Lung microvascular endothelial cell (primary cell): ENCODE measurements at places on chromosomes 2 and 18. TPM values are rescaled to one million over a fixed set of nuclear protein-coding genes. Genes with fewer than 3 reads are reported as not detected.

GRCh38 chr2:66547887-66548286 lies 113.0 kb downstream of the MEIS1 start:
- DNase-seq = no peak

GRCh38 chr18:58254873-58255511 lies 211.0 kb downstream of the NEDD4L start:
- DNase-seq = no peak

DNA sequence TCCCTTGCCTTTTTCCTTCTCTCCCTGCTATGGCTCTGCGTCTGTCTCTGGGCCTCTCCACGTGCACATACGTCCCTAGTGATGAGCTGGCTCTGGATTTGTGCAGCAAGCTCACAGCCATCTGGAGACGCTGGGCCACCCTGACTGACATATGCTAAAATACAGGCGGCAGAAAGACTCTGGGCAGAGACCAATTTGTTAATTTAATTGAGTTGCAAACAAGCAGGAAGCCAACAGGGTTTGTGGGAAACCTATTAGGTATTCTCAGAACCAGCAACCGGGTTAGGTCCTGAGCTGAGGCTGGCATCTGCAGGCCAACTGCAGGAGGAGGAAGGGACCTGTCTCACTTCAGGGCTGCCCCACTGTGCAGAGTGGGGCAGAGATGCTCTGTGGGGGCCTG lies 53.5 kb upstream of the SMAD2 start:
- no peak for DNase-seq

DNA sequence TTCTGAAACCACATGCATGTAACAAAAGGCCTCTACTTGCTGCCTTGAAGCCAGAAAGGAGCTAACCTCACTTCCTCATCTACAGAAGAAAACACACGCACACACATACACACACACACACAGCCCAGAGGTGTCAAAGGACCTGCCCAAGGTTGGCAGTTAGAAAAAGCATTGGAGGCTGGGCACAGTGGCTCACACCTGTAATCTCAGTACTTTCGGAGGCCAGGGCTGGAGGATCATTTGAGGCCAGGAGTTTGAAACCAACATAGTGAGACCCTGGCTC lies 125.9 kb upstream of the RNF152 start:
- DNase-seq = no peak

DNA sequence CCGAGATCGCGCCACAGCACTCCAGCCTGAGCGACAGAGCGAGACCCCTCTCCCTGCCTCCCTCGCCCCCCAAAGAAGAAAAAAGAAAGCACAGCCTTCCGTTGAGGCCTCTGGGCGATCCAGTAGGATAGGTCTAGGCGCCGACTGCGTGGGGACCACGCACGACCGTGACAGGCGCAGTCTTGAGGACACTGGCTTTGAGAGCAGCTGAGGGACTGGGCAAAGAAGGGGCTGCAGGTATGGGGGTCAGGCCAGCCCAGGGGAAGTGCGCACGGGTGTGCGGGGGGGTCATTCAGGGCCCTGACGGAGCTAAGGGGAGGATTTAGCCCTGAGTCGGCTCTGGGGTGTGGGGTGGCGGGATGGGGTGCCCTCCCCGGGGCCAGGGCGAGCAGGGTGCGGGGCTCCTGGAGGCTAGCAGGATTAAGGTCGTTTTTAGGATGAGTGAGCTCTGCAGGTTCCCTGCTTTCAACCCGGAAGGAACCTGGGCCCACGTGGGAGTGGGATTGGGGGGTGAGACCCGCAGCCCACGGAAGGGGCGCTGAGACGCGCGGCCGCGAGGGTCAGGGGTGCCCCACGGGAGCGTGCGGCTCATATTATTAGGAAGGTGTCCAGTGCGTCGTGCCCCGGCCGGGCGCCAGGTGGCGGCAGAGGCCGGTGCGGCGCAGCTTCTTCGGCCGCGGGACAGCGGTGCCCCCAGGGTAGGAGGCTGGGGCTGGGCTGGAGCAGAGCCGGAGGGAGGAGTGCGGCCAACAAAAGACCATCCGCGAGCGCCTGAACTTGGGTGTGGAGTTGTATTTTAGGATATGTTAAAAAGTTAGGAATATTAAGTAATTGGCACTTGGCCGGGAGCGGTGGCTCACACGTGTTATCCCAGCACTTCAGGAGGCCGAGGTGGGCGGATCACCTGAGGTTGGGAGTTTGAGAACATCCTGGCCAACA lies 20.5 kb upstream of the ZNF236 start:
- peak; percentile 67 for DNase-seq

GRCh38 chr2:48316753-48317750 lies 212.9 kb upstream of the STON1 start:
- no peak for DNase-seq

DNA sequence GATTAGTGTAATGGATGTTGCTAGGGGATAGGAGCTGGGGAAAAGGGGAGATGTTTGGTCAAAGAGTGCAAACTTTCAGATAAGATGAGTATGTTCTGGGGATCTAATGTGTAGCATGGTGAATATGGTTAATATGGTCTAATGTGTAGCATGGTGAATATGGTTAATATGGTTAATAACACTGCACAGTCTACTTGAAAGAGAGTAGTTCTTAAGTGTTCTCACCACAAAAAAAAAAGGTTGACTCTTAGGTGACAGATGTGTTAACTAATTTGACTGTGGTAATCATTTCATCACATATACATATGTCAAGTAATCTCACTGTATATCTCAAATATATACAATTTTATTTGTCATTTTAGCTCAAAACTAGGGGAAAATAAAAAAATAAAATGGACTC lies 121.3 kb upstream of the CD226 start:
- DNase-seq = no peak

GRCh38 chr2:45802499-45803138 lies 151.1 kb downstream of the PRKCE start:
- DNase-seq = no peak

DNA sequence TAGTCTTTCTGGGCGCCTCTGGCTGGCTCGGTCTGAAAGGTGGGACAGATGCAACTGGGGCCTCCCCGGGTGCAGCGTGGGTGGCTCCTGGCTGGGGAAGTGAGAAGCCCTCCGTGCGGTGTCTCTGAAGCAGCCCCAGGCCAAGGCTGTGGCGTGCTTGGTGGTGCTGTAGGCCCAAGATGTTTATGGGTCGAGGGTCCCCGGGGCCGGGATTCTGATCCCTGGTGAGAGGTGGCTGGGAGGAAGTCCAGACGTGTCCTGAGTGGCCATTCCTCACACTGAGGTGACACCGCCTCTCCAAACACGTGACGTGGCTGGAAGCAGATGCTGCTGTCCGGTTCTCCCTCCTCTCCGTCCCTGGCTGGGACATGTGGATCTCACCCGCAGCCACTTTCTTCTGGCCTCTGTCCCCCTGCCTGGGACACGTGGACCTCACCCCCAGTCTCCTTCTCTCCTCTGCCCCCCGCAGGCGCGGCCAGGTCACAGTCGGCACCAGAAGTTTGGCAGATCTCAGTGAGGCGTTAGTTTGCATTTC lies 12.6 kb downstream of the RTP5 start:
- no peak for DNase-seq

DNA sequence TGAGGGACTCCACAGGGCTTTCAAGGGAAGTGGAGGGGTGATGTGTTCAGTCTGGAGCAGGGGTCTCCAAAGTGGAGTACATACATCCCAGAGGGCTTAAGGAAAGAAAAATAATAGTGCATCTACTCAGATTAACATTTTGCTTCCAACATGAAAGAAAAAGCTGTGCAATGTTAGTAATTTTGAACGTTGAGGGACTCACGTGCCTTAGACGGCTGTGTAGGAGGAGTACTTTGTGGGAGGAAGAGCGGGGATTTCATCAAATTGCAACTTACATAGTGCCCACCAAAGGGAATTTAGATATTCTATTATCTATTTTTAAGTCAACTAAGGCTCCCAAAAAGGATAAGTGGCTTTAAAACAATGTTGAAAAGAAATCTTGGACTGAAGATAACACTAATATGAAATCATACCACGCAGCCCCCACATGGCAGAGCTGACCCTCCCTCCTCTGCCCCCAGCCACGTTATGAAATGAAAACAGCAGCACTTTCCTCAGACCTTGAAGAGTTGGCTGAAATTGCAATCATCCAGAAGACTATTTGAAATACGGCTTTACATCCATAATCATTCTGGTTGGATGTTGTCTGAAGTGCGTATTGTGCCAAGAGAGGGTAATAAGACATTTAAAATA lies 42.9 kb downstream of the MEX3C start:
- DNase-seq = no peak

- no peak for DNase-seq
Observed at GRCh38 chr2:82985572-82986197, 1473.4 kb downstream of the SUCLG1 start.

DNA sequence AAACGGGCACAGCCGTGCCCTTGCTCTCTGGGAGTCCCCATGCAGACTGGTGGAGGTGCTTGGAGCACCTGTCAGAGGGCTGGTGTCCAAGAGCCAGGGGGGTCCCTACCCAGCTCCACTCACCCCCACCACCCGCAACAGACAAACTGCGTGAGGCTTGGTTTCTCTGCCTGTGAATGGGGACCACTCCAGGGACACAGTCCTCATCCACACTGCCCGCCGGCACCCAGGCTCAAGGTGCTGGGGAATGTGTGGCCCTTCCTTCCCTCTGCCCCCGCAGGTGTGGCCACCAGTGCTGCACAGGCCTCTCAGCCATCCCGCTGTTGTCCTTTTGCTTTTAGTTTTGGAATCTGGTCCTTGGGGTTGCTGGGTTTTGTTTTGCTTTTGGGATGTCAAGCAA lies 136.5 kb upstream of the ZNF236 start:
- no peak for DNase-seq

- DNase-seq = no peak
Observed at GRCh38 chr2:10414591-10414990, 33.5 kb downstream of the ODC1 start.

- peak; percentile 56 for DNase-seq
Observed at GRCh38 chr2:120669121-120669952, 66.3 kb upstream of the GLI2 start.

GRCh38 chr2:229376866-229377265 lies 105.8 kb upstream of the PID1 start:
- no peak for DNase-seq

DNA sequence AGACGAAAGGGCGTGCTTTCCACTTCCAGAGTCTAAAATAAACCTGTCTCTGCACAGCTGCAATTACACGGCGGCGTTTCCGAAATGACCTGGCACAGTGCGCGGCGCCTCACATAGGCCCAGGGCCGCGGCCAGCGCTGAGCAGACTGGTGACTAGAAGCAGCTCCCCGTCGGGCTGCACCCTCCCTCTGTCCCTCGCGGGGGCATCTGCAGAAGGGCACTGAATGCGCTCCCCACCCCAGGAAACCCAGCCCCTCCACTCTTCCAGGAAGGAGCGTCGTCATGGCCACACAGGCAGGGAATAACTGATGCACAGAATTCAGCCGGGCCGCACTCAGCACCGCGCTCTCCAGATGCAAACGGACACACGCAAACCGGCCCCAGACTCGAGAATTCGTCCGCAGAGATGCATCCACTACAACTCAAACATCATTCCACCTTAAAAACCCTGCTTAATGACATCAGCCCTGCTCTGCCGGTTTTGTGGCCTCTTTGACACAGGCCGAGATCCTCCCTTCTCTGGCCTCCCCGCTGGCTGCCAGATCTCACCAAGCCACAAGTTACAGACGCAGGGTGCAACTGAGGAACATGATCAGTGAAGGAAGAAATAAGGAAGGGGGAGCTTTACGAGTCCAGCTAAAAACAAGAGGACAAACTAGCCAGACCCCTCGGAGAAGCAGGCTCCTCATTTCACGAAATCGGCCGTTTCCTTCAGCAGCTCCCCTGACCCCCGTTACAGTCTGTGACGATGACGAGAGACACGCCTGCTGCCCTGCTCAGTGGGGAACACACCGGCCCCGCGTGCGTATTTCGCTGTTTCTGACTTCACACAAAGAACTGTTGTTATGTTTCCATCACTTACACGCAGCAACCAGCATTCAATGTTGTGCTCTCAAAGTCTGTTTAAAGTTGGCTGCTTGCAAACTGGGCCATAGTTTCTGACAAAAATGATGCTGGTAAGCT lies 40.2 kb downstream of the MBP start:
- DNase-seq = no peak

GRCh38 chr2:237485304-237485703 lies 1.7 kb upstream of the MLPH start:
- no peak for DNase-seq

DNA sequence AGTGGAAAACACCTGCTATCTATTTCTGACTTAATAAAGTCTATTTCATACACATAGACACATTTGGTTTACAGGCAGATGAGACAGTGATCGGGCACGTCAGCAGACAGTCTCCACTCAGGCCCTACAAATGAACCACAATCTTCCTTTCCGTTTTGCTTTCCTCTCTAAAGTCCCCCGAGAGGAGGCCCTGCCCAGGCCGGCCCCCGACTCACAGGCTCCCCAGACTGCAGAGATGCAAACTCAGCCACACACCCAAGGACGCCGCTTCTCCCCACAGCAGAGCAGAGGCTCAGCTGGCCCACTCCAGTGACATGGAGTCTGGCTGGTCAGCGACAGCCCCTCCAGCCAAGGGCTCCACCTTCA lies 9.3 kb upstream of the MTERF4 start:
- DNase-seq = no peak

DNA sequence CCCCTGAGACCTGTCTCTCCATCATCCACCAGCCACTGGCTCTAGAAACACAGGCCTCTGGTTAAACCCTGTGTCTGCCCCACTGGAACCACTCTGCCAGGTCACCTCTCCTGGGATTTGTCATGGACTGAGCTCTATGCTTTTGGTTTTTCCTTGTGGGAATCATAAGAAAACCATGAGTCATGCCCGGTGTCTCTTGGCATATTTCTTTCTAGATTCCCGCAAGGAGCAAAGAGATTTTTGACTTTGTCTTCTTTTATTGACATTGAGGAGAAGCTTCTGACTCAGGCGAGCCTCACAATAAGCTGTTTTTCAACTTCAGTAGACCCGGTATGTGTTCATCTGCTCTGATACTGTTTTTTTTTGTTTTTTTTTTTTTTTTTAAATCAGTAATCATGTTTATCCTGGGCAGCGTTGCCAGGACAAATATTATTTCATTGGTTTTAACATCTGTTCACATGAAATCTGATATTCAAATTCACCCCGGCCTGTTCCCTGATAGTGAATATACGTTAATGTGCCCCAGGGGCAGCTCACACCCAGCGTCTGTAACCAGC lies 207.1 kb downstream of the ACKR3 start:
- peak; percentile 39 for DNase-seq

DNA sequence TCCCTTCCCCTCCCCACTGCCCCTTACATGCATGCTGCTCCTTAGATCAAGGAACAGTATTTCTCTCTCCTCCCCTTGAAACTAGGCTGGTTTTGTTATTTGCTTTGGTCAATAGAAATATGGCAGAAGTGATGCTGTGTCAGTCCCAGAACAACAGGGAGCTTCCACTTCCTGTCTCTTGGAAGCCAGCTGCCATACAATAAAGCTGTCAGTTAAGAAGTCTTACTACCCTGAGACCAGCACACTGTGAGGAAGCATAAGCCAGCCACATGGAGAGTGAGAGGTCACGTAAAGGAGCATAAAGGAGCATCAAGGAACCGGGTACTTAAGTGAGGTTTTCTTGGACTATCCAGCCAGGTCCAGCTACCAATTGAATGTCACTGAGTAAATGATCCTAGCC lies 126.6 kb downstream of the NOL4 start:
- DNase-seq = no peak

- DNase-seq = peak; percentile 93
Observed at GRCh38 chr2:85888684-85889626, at the start of gene ST3GAL5. Gene ST3GAL5 (minus strand): TSS chr2:85888990. CDS start chr2:85888905, 85 bp downstream.

The SPATA3 gene
- not detected in 2 replicates for total RNA-seq

The TUBA4B gene
- total RNA-seq = not detected in 2 replicates

The GPR39 gene
- total RNA-seq = 0.20 and 0.22 TPM in 2 replicates

The LIMS3 gene
- total RNA-seq = 5.4 and 15.5 TPM in 2 replicates

The MYL12B gene
- total RNA-seq = 736 and 834 TPM in 2 replicates

The POU3F3 gene
- total RNA-seq = not detected in 2 replicates

The BCL11A gene
- 0.40 and 0.65 TPM in 2 replicates for total RNA-seq
